ENCODE measurements at places on chromosomes 11 and 22. TPM values are rescaled to one million over a fixed set of nuclear protein-coding genes. Genes with fewer than 3 reads are reported as not detected.

GRCh38 chr22:24423519-24424000, 3.8 kb upstream of the ADORA2A start:
- peak; percentile 96 for DNase-seq

GRCh38 chr11:14186046-14186775, 172.8 kb downstream of the RRAS2 start:
- H3K4me3 ChIP-seq = no peak overlapping the region
- no peaks in the 10 kb centered on the region for H3K36me3 ChIP-seq
- peaks cover 19% of the 10 kb centered on the region for H3K4me1 ChIP-seq
- no peaks in the 10 kb centered on the region for H3K27me3 ChIP-seq
- no peak overlapping the region for H3K27ac ChIP-seq

- no peak overlapping the region for H3K4me3 ChIP-seq
- H3K27ac ChIP-seq = no peak overlapping the region
- no peaks in the 10 kb centered on the region for H3K36me3 ChIP-seq
- no peaks in the 10 kb centered on the region for H3K27me3 ChIP-seq
- H3K4me1 ChIP-seq = no peaks in the 10 kb centered on the region
Measured at GRCh38 chr22:48395201-48395600, 1432.5 kb downstream of the BRD1 start.

- H3K4me1 ChIP-seq = no peaks in the 10 kb centered on the region
- H3K27me3 ChIP-seq = peaks cover 45% of the 10 kb centered on the region
- H3K4me3 ChIP-seq = no peak overlapping the region
- DNase-seq = no peak
- H3K36me3 ChIP-seq = no peaks in the 10 kb centered on the region
Measured at GRCh38 chr22:32341122-32341740, 16.4 kb upstream of the RFPL3 start.

- no peaks in the 10 kb centered on the region for H3K4me1 ChIP-seq
- no peaks in the 10 kb centered on the region for H3K36me3 ChIP-seq
- H3K27ac ChIP-seq = no peak overlapping the region
- no peaks in the 10 kb centered on the region for H3K27me3 ChIP-seq
- DNase-seq = no peak
- H3K4me3 ChIP-seq = no peak overlapping the region
Measured at GRCh38 chr11:24145411-24145810, 351.4 kb upstream of the LUZP2 start.

- no peak overlapping the region for H3K4me3 ChIP-seq
- H3K36me3 ChIP-seq = no peaks in the 10 kb centered on the region
- H3K4me1 ChIP-seq = no peaks in the 10 kb centered on the region
- no peak overlapping the region for H3K27ac ChIP-seq
Measured at GRCh38 chr11:134544095-134544815, 132.2 kb upstream of the B3GAT1 start.

DNA sequence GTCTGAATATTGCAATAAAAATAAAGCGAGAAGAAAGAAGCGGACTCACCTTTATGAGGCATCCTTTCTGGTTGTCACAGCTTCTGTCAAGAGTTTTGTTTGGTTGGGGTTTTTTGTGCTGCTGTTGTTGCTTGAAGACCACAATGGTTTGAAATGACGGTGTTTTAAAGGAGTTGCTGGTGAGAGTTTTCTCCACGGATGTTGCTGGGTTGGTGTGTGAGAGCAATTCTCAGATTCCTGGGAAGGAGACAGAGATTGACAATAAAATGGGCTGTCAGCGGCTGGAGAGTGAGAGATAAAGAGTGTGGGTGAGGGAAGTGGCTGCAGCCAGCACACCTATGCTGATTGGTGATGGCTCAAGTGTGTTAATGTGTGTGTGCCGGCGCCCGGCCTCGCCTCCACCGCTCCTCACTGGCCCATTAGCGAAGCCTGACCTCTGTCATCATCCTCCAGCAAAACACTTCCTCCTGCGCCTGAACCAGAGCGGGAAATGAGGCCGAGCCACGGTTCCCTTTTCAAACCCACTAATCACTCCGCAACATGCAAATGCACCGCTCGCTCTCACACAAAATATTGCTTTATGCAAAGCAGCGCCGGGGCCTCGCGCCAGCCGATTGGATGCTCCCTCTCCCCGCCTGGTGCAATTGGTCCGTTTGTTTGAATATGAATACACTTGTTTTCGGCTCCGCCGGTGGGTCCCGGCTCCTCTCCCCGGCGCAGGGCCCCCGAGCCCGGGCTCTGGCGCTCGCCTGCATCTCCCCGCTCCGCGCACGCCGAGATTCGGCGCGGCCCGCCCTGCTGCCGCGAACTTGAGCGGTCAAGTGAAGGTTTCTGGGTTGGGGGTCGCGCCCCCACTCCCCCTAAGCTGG, at the start of gene PAX6:
PAX6 (minus strand) TSS at position 544 of the 869 bp plus-strand sequence. CDS start 4,911 bp downstream, outside the sequence.
- peaks cover 100% of the 10 kb centered on the region for H3K27me3 ChIP-seq
- no peak within 1 kb of the TSS for H3K4me3 ChIP-seq
- peaks cover 67% of the 10 kb centered on the region for H3K4me1 ChIP-seq
- H3K36me3 ChIP-seq = no peaks in the 10 kb centered on the region

GRCh38 chr22:28710576-28711191, 30.9 kb downstream of the CHEK2 start:
- H3K36me3 ChIP-seq = no peaks in the 10 kb centered on the region
- peaks cover 16% of the 10 kb centered on the region for H3K4me1 ChIP-seq
- no peak for DNase-seq
- no peaks in the 10 kb centered on the region for H3K27me3 ChIP-seq

DNA sequence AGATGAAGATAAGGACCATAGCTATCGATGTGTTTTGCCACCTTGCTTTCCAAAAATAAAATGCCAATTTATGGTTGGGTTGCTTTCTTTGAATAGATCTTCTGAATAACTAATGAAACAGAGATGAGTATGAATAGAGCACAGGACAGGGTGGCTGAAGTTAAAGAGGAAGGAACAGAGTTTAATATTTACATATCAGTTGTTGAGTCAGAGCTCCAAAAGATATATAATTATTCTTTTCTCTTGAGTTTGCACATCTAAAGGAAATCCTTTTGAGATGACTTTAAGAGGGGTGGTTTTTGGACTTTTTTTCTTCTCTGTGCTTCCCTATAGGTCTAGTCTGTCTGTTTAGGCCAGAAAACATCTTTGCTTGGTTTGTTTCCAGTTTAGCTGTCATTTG, 115.2 kb downstream of the DDX10 start:
- no peaks in the 10 kb centered on the region for H3K36me3 ChIP-seq
- H3K27me3 ChIP-seq = no peaks in the 10 kb centered on the region
- H3K27ac ChIP-seq = no peak overlapping the region
- H3K4me3 ChIP-seq = no peak overlapping the region

- no peak for DNase-seq
- no peaks in the 10 kb centered on the region for H3K27me3 ChIP-seq
- no peak overlapping the region for H3K27ac ChIP-seq
- no peaks in the 10 kb centered on the region for H3K4me1 ChIP-seq
Measured at GRCh38 chr11:92651159-92651558, 318.3 kb upstream of the MTNR1B start.

DNA sequence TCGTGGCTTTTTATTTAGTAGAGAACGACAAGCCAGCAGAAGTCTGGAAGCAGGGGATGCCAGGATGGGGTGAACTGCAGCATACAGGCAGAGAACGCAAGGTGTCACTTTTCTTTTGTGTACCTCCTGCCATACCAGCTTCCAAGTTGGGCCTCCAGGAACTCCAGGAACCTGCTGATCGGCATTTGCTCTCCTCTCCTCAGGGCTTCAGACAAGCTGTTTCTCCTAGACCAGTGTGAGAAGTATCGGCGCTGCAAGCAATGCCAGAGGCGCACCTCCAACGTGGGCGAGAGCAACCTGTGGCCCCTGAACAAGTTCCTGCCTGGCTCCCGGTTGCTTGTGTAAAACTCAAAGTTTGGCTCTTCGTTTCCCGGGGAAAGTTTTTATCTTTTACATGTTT, 47.7 kb downstream of the CCDC81 start:
- H3K4me1 ChIP-seq = no peaks in the 10 kb centered on the region
- H3K27ac ChIP-seq = no peak overlapping the region
- H3K4me3 ChIP-seq = no peak overlapping the region
- H3K27me3 ChIP-seq = no peaks in the 10 kb centered on the region
- no peak for DNase-seq
- H3K36me3 ChIP-seq = no peaks in the 10 kb centered on the region

GRCh38 chr11:90294526-90294925, 71.7 kb upstream of the CHORDC1 start:
- H3K36me3 ChIP-seq = no peaks in the 10 kb centered on the region
- no peak for DNase-seq
- no peak overlapping the region for H3K27ac ChIP-seq
- no peaks in the 10 kb centered on the region for H3K27me3 ChIP-seq

- H3K27ac ChIP-seq = no peak overlapping the region
- H3K27me3 ChIP-seq = no peaks in the 10 kb centered on the region
- no peaks in the 10 kb centered on the region for H3K36me3 ChIP-seq
- DNase-seq = no peak
- no peak overlapping the region for H3K4me3 ChIP-seq
Measured at GRCh38 chr11:131912134-131912533, 541.7 kb downstream of the NTM start.

SPATA19 gene
- not detected for polyA plus RNA-seq

RRM1 gene
- polyA plus RNA-seq = 56.7 TPM

SMTNL1 gene
- 0.13 TPM for polyA plus RNA-seq

SVIP gene
- polyA plus RNA-seq = 31.8 TPM

ZNF280B gene
- 4.1 TPM for polyA plus RNA-seq

UBQLNL gene
- 2.2 TPM for polyA plus RNA-seq

KLHDC7B gene
- not detected for polyA plus RNA-seq

GVQW3 gene
- 19.5 TPM for polyA plus RNA-seq

RNF169 gene
- 21.6 TPM for polyA plus RNA-seq
